Right cardiac atrium (tissue), 5 donors: ENCODE measurements at places on chromosomes 6 and 20. TPM values are rescaled to one million over a fixed set of nuclear protein-coding genes. Genes with fewer than 3 reads are reported as not detected.

Gene ATP9A
- 6.2 TPM for polyA plus RNA-seq

Gene AK9
- 8.3 TPM for polyA plus RNA-seq

Gene GNRH2
- polyA plus RNA-seq: 0.75 TPM

Gene HLA-DMB
- polyA plus RNA-seq: 6.0 TPM

Gene PACRG
- polyA plus RNA-seq: 4.9 TPM

Gene CENPW
- polyA plus RNA-seq: 0.97 TPM

Gene YWHAB
- polyA plus RNA-seq: 53.4 TPM

DNA sequence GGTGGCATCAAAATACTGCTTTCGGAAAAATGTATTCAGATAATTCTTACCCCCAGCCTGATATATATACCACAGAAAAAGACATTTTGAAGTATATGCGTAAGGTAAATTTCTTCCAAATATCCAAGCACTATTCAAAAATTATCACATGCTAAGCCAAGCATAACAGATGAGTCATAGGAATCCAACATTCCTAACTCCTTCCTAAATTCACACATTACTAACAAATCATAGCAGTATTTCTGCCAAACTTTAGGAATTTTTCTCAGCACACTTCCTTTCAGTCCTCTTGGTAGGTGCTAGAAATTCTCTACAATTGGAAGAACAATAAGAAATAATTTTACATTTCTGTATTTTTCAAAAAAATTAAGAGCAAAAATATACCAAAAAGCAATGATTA is 417.5 kb downstream of the EYS start:
- no peak for DNase-seq

- DNase-seq: no peak
Measured at GRCh38 chr20:32070690-32071213, 18.7 kb downstream of the HCK start.

DNA sequence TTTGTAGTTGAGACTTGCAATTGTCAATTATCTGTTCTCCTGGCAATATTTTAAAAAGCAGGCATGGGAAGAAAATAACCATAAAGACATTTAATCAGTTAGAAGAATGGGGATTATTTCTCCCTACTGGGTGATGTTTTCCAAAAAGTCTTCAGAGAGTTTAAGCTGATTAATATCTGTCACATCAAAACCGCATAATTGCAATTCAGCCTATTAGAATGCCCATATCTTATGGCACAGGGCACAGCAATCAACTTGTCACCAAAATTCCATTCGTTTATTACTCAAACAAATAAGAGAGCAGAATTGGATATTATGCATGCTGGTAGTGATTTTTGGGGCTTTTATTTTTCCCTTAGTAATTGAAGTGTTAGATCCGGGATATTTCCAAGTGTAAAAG is 218.7 kb downstream of the RNF144B start:
- no peak for DNase-seq

- no peak for DNase-seq
Measured at GRCh38 chr20:64095927-64096326, 11.4 kb downstream of the NPBWR2 start.

DNA sequence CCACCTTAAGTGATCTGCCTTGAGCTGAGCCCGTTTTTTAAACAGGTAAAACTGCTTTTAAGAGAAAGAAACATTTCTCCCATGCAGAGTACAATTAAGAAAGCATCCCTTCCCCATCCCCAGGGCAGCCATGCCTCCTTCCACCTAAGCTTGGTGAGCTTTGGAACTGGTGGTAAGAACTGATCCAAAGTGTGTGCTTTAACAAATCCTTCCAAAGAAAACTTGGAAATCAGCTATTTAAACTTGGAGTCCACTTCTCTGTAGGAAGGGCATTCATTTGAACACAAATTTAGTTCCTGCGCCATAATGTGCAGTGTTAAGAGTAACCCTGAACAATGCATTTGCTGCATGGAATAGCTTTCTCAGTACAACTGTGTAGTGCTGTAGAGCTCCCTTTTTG is 17.0 kb downstream of the GMDS start:
- DNase-seq: no peak

DNA sequence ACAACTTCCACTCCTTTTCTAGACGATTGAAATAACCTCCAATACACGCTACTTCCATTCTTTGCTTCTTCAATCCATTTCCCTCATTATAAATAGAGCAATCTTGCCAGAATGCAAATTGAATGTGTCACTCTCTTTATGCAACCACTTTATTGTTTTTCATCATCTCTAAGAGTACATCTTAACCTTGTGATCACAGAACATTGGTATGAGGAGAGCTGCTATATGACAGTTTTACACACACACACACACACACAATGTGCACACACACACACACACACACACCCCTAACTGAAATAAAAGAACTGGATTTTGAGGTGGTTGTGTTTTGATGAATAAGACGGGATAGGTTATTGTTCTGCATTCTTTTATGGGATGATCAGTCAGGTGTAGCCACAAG is 187.0 kb downstream of the HDGFL1 start:
- no peak for DNase-seq

GRCh38 chr6:111265842-111266241 is 178.5 kb downstream of the SLC16A10 start:
- DNase-seq: no peak

GRCh38 chr6:112780498-112781096 is 433.5 kb downstream of the RFPL4B start:
- peak; percentile 70 for DNase-seq

DNA sequence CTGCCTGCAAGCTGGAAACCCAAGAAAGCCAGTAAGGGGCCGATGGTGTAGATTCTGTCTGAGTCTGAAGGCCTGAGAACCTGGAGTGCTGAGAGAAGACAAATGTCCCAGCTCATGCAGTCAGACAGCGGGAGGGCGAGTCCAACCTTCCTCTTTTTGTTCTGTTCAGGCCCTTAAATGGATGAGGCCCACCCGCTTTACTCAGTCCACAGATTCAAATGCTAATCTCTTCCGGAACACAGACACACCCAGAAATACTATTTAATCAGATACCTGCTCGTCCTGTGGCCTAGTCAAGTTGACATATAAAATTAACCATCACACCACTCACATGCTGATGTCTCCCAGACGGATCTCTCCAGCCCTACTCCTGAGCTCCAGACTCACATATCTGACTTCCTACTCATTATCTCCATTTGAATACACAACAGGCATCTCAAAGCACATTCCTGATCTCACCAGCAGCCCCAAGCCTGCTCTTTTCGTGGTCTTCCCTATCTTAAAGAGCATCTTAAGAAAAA is 26.7 kb upstream of the SRC start:
- no peak for DNase-seq
